ENCODE measurements at places on chromosomes 2 and 18.

GRCh38 chr2:14944562-14945346 lies 312.2 kb downstream of the LRATD1 start:
- DNase-seq, result peak; percentile 54

GRCh38 chr2:191845248-191845715 lies 1.6 kb downstream of the CAVIN2 start:
- no peak for DNase-seq

GRCh38 chr2:184783576-184783975 lies 185.2 kb downstream of the ZNF804A start:
- no peak for DNase-seq

GRCh38 chr18:48670751-48671560 lies 132.1 kb downstream of the CTIF start:
- no peak for DNase-seq

- no peak for DNase-seq
These were observed 40.7 kb upstream of the TANK start for GRCh38 chr2:161119483-161119882.

All from kidney tubule cell (primary cell).